Activated CD4-positive, alpha-beta T cell treated with anti-CD3 and anti-CD28 coated beads for 36 hours (primary cell): ENCODE measurements at places on chromosomes 13 and 19.

DNA sequence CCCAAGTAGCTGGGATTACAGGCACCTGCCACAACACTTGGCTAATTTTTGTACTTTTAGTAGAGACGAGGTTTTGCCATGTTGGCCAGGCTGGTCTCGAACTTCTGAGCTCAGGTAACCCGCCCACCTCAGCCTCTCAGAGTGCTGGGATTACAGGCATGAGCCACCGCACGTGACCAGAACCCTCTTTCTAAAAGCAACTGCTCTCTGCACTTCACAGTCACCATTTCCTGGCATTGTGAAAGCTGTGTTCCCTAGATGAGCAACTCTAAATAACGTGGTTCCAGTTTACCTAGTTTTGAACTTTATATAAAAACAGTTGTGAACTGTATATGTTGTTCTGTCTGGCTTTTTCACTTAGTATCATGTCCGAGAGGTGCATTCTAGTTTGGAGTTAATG, 152.9 kb downstream of the SIPA1L3 start:
- peak; percentile 79 for DNase-seq

DNA sequence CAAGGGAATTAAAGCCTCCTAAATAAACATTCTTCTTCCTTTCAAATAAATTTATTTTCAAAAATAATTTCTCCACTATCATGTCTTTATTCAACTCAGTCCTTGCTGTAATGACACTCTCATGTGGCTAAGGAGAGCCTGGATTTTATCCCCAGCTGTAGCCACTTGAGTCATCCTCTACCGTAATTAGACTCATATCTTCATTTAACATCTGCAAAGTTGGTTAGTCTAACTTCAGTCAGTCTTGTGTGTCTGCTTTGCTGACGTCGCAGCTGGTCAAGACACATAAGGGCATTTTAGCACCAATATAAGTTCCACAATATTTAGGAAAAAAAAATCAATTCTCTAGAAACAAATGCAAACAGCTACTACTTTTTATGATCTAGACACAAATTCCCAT, 776.4 kb upstream of the ATXN8OS start:
- no peak for DNase-seq

GRCh38 chr19:32138416-32138815, 207.0 kb upstream of the ZNF507 start:
- DNase-seq: no peak

DNA sequence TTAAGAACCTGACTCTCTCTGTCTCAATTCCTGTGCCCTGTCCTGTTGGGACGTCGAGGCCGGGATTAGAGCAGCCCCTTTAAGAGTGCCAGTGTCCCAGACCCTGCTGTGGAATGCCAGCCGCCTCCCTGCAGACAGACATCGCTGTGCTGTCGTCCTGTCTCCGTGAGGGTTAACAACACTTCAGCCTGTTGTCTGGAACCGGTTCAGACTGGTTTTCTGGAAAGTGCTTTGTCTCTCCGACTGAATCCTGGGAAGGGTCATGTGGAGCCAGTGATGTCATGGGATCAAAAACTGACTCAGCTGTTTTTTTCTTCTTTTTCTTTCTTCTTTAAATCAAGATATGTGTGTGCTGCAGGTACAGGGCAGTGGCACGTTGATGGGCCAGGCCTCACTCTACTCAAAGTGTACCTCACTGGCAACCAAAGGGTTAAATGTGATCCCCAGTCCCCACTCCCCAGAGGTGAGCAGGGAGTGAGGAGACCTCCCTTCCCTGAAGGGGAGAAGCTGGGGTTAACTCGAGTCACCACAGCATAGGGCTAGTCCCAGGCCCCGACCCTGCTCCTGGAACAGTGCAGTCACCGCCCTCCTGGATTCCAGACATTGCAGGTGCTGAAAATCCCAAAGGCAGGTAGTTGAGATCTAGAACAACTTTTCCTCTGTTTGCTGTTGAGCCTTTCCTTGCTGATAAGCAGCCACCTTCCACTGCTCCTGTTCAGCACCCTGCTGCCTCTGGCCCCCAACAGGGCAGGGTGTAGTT, 50.8 kb downstream of the TSSK6 start:
- no peak for DNase-seq

DNA sequence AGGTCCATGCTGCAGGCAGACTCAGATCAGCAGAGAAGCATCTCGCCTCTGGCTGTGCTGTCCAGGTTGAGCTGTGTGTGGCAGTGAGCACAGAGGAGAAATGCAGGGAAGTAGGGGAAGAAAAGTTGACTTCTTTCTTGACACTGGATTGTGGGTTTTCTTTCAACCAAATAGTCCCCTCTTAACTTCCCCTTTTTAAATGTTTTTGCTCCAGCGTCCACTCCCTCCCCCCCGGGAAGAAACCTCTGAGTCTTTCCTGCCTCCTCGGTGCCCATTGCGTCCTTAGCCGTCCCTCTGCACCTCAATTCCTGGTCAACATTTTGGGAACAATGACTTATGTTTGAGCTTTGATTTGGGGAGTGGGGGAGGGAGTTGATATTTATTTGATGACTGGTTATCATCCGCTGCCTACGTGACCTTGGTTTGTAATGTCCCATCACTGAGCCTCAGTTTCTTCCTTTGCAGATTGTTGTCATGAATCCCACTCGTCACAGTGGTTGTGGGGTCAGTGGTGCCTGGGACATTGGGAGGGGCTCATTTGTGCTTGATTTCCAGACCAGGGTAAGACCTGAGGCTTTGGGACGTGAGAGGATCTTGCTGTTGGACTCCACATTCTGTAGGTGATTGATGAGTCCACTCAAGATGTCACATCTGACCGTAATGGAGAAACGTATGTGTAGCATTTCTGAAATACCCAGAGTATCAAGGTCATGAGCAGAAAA, at the start of gene LILRB2:
Gene LILRB2, minus strand, starts transcription at position 104 of the 722 bp plus-strand sequence. CDS start 614 bp downstream, outside the sequence.
- DNase-seq: no peak

DNA sequence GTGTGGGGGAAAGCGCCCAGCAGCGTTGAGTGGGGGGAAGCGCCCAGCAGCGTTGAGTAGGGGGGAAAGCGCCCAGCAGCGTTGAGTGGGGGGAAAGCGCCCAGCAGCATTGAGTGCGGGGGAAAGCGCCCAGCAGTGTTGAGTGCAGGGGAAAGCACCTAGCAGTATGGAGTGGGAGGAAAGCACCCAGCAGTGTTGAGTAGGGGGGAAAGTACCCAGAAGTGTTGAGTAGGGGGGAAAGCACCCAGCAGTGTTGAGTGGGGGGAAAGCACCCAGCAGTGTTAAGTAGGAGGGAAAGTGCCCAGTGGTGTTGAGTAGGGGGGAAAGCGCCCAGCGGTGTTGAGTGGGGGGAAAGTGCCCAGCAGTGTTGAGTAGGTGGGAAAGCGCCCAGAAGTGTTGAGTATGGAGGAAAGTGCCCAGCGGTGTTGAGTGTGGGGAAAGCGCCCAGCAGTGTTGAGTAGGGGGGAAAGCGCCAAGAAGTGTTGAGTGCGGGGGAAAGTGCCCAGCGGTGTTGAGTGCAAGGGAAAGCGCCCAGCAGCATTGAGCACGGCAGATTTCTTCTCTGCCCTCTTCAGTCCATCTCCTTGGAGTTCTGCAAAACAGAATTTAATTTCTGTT, 138.4 kb downstream of the ATP11A start:
- DNase-seq: peak; percentile 13

GRCh38 chr13:61664801-61665705, 249.4 kb upstream of the PCDH20 start:
- no peak for DNase-seq

DNA sequence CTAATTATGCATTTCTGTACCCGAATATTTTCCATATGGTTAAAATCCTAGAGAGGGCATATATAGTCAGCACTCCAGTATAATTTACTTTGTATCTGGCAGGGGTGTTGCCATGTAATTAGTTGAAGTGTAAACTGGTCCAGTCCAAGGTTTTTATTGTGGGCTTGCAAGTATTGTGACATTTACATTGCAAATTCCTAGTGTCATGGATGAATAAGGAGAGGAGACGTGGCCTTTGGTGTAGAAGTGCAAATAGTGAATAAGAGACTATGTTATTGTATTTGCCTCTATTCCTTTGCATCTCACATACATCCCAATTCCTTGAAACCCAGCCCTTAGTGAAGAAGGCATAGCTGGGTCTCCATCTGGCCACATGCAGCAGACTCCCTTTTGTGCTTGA, 330.6 kb downstream of the ATP8A2 start:
- no peak for DNase-seq

DNA sequence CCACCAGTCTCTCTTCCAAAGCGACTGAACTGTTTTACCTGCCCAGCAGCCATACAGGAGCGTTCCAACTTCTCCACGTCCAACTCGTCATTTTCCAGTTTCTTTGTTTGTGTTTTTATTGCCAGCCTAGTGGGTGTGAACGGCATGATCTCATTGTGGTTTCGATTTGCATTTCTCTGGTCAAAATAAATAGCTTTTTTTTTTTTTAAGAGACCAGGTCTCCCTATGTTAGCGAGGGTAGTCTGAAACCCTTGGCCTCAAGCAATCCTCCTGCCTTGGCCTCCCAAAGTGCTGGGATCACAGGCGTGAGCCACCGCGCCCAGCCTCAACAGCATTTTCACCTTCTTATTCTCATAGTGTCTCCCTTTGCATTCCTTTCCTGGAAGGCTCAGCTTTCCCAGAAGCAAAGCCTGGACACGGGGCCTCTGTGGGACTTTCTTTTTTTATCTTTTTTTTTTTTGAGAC, 4.2 kb upstream of the JSRP1 start:
- DNase-seq: no peak

DNA sequence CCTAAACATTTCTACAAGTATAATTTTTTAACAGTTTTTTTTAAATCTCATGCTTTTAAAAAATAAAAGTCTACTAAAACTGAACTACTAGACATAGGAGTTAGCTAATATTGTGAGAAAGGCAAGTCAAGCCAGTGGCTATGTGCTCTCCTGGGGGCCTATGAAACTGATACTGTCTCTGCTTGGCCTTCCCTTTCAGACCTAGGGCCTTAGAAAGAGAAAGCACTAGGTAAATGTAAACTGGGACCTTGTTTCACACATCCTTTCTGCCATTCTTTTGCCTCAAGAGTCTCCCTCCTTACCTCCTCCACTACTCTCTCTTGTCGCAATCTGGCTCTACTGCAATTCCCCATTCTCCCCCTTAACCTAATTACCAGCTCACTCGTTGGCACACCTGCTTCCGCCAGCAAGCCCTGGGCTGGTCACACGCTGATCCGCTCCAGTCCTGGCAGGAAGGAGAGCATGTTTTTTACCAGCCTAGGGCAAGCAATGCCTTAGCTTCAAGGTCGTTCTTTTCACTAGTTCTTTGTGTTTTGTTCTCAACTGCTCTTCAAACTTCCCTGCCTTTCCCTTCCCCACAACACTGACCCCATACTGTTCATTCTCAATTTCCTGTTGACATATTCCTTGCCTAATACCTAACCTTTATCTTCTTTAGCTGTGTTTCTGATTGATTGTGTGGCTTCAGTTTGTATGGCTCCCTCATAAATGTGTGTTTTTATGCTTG, 23.1 kb downstream of the TBC1D4 start:
- no peak for DNase-seq

- DNase-seq: no peak
Observed at GRCh38 chr19:42228641-42229040, 8.5 kb downstream of the ZNF526 start.

DNA sequence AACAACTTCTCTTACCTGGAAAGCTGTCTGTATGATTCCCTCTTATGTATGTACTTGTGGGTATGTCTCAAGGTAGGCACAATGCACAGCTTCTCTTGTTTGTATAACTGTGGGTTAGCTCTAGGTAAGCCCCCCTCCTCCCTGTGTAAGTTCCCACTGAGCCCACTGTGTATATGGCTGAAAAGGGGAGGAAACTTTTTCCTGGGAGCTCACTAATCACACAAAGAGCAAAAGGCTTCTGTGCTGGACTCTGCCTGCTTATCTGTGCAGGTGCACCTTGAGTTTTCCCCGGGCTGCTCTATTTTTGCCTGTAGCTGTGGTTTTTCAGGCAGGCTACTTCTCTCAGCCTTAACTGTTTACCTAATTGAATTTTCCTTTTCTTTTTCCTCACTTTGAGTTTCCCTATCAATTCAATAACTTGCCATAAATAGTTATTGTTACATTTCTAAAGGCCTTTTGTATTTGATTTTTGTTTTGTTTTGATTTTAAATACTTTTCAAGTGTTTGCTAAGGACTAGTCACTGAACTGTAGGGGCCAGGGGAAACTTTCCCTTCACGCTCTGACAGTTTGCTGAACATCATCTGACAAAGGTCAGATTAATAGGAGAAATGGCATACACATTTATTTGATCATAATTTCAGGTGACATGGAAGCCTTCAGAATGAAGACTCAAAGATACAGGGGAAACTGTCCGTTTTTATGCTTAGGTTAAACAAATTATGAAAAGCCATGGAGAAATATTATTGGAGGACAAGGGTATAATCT, 423.5 kb upstream of the ATXN8OS start:
- DNase-seq: no peak

DNA sequence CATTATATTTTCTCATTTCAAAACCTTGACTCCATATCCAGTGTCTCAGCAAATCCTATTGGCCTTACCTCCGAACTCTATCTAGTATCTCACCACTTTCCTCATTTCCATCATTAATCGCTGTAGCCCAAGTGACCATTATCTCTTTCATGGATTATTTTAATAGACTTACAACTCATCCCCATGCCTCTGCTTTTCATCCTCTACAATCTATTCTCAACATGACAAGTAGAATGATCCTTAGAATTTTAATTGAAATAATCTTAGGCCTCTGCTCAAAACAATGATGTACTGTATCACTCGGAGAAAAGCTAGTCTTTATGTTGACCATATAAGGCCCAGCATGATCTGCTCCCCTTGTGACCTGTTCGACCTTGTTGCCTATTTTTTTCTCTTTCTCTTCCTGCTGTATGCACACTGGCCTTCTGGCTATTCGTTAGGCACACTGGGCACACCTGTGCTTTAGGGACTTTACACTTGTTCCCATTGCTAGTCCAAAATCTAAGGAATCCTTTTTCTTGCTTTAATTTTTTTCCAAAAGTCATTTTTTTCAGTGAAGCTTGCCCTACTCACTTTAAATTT, 21.4 kb downstream of the DNAJC15 start:
- DNase-seq: no peak

DNA sequence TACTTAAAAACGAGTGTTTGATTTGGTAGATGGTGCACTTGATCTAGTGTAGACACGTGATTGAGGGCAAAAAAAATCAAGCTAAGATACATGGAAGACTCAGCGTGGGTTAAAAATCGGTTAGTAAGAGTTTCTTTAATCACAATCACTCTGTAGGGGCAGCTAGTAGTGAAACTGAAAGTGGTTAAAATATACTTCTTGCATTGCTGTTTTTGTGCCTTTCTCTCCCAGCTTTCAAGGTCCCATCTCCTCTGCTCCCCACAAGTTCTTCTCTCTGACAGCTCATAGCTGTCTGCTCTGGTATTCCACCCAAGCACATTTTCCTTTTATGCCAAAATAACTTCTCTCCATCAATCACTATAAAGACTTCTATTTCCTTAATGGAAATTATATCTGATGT, 1089.7 kb downstream of the EFNB2 start:
- DNase-seq: no peak

DNA sequence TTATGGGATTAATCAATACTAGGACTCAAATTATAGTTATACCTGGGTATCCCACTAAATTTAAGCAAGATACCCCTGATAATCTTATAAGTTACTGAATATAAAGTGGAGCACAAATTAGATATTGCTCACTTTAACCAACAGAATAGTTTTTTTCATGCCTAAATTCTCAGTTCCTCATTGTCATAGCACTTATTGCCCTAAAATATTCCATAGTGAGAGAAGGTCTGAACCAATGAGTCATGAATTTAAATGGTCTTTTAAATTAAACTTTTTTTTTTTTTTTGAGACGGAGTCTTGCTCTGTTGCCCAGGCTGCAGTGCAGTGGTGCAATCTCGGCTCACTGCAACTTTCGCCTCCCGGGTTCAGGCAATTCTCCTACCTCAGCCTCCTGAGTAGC, 42.4 kb downstream of the ZNF136 start:
- no peak for DNase-seq

GRCh38 chr19:35871611-35872010, 3.2 kb downstream of the APLP1 start:
- DNase-seq: no peak
